Stimulated activated CD4-positive, alpha-beta T cell treated with anti-CD3 and anti-CD28 coated beads, Interleukin-1b, Interleukin-23, amount 100 ng/mL, for 24 hours (primary cell): ENCODE measurements at places on chromosomes 3 and 15.
A peak's percentile ranks its signal among the peaks of the same experiment; 100 is the strongest.

- DNase-seq: no peak
These were observed 336.1 kb downstream of the TBL1XR1 start for GRCh38 chr3:176861137-176861536.

DNA sequence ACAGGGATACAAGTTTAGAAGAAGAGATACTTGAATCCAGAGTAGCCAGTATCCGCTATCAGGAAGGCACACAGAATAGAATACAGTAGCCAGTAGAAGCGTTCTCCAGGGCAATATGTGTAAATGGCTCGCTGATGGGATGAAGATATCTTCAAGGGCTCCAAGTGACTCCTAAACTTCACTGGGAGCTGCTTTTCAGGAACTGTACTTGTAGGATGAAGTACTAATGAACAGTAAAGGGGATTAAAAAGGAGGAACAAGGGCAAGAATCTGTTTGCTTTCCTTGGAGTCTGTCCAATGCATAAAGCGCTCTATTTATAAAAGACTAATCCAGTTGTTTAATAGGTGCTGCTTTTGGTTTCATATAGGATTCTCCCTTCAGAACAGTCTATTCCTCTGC is 78.4 kb downstream of the THRB start:
- no peak for DNase-seq

- no peak for DNase-seq
These were observed 40.9 kb downstream of the IRAK2 start for GRCh38 chr3:10205451-10206165.

DNA sequence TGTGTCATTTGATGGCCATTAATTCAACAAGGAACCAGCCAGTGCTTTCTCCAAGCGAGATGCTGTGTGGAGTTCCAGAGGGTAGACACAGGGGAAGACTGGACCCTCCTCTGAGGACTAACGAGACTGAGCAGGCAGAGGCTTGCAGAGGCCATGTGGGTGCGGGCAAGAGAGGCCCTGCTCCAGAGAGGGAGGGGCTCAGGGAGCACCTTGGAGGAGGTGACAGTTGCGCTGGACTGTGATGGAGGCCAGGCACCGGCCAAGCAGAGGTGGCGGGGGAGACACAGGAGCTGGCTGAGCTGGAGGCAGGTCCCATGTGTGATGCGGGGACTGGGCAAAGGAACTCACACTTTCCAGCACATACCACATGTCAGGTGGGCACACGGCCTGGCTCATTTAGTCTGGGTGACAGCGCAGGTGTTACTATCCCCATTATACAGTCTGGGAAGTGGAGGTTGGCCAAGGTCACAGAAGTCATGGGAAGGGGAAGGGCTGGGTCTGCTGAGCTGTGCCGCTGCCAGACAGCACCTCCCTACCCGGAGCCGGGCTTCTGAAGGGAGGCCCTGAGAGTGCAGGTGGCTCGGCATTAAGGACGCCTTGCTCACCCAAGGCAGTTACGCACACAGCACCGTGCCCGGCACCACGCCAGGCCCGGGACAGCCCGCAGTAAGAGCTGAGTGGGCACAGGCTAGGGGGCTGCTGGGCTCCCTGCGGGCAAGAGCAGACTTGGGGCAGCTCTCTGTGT is 3.7 kb downstream of the MELTF start:
- no peak for DNase-seq

DNA sequence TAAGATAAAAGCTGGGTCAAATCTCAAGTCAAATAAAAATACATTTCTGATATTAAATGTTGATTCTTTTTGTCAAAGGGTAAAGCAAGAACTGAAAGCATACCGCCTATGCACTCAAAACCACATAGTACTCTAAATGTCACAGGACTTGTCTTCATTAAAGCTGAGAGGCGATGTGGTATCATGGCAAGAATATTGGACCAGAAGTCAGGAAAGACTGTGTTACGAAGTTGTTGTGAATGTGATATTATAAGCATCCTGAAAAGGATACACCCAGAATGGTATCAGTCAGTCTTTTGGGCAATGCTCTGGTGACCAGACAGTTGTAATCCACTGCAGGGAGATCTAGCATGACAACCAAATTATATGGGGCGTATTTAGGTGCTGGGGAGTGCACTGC is 33.8 kb downstream of the TIGIT start:
- no peak for DNase-seq

DNA sequence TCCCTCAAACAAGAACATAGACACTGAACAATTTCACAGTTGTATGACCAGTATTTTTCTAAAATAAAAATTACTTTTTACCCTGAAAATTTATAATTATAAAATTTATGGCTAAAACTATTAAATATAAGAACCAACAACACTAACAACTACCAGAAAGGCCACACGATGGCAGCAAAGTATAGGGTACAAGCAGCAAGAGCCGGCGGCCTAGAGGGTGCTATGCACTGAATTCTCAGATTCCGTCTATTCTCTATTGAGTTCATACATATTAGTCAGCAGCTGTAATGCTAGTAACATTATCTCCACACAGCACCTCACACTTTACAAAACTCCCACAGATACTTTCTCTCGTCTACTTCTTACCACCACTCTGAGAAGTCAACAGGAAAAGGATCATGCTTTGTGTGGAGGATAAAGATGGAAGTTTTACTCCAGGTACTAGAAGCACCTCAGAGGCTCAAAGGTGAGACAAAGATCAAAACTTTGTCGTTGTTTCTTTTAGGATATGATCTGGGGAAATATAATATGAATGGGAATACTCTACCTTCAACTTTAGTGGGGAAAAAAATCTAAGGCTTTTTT is 160.5 kb downstream of the FGF12 start:
- peak; percentile 58 for DNase-seq

- DNase-seq: no peak
These were observed 381.4 kb downstream of the NTRK3 start for GRCh38 chr15:87874896-87875711.

DNA sequence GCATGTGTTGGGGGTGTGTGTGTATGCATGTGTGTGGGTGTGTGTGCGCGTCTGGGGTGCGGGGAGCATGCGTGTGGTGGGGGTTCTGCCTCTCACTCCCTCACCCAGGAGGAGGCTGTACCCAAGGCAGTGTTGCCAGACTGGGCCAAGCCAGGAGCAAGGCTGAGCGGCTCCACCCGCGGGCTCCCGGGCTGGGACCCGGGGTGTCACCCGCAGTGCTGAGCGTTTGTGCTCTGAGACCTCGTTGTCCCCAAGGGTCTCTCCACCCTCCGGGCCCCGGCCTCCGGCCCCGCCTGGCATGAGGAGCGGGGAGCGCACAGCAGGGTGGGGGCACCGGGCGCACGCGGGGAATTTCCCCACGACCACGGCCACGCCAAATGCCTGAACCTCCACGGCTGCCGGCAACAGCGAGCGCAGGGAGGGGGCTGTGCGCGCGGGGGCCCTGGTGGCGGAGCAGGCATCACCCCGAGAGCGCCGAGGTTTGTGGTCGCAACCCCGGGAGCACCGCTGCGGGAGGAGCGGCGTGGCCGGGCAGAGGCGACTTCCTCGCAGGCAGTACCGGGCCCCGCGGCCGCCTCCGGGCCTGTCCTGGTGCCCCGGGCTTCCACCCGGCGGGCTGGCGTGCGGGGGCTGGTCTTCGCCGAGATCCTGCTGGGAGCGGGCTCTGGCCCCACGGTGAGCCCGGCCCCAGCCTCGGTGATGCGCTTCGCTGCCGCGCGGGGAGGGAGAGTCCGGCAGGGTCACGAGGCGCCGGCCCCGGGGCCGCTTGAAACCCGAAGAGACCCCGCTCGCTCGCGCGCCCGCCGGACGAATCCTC is 7.4 kb upstream of the OCA2 start:
- DNase-seq: no peak

DNA sequence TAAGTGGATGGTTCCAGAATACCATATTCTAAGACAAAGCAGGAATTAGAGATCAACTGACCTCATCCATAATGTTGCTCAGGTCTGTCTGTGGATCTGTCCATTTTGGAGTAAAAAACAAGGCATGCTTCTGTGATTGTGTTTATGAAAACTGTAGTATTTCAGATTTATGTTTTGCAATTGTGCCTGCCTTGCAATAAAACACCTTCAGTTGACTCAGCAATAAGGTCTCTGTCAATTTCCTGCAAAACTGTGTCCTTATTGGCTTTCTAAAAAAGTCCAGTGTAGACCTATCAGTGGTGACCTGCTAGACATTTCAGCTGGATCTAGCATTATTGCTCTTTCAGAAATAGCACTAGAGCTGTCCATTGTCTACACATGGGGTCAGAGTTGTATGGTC is 409.5 kb upstream of the AZI2 start:
- no peak for DNase-seq

DNA sequence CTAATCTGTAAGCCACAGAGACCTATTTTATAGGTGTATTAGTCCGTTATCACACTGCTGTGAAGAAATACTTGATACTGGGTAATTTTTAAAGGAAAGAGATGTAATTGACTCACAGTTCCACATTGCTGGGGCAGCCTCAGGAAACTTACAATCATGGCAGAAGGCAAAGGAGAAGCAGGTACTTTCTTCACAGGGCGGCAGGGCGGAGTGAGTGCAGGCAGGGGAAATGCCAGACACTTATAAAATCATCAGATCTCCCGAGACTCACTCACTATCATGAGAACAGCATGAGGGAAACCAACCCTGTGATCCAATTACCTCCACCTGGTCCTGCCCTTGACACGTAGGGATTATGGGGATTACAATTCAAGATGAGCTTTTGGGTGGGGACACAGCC is 108.7 kb downstream of the GALK2 start:
- DNase-seq: no peak

DNA sequence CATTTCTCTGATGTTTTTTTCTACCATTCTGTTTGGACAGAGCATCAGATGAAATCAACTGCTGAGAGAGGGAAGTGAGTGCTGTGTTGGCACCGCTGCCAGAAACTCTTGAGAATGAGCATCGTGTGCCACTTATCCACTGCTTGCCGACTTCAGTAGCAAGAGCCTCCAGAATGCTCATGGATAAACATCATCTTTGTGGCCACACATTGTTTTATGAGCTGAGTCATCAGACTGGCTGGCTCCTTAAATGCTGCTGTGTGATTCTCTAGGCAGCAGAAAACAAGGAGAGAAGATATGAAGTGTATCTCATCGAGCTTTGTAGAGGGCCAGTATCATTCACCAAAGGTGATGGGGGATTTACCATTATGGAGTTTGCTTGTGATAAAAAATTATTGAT is 3.4 kb upstream of the DOCK3 start:
- DNase-seq: no peak

GRCh38 chr3:178482981-178483380 is 53.3 kb upstream of the KCNMB2 start:
- DNase-seq: no peak

DNA sequence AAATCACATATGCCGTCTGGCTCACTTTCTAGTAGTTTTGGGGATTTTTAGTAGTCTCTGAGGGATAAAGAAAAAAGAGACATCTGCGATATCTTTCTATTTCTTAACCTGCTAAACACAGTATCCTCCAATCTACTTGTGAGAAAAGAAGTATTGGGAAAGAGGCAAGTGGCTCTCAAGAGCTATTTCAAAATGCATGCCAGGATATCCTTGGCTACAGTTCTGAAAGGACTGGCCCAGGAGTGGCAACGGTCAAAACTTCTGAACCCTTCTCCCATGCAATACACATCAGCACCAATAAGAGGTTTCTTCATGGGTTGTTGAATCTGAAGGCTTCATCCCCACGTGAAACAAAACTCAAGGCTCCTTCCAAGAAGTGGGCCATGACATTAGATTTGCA is 204.0 kb upstream of the WNT5A start:
- no peak for DNase-seq

DNA sequence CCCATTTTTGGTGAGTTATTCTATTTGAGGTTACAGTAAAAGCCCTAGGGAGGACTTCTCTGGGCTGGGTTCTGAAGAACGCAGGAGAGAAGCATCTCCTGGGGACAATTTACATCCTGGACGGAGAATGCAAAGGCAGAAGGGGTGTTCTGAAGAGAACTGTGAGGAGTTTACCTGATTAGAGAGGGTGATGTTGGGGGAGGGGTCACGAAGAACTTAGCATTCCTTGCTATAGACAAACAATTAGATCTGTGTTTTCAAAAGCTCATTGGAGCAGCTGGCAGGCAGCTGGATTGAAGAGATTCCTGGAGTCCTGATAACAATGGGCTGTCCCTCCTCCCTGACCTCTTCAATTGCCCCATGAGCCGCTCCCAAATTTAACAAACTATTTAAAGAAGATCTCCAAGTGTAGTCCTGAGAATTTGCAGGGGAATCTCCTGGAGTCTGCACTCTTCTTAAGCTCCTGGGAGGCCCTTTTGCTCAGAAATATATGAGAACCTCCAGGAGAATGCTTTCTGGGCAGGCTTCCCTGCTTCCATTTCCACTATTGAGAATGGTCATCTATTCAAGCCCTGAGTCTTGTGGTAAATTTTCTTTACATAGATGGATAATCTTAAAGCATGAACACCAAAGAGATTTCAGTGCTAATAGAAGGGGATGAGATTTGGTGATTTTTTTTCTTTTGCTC is 55.3 kb downstream of the ARHGAP31 start:
- DNase-seq: no peak

DNA sequence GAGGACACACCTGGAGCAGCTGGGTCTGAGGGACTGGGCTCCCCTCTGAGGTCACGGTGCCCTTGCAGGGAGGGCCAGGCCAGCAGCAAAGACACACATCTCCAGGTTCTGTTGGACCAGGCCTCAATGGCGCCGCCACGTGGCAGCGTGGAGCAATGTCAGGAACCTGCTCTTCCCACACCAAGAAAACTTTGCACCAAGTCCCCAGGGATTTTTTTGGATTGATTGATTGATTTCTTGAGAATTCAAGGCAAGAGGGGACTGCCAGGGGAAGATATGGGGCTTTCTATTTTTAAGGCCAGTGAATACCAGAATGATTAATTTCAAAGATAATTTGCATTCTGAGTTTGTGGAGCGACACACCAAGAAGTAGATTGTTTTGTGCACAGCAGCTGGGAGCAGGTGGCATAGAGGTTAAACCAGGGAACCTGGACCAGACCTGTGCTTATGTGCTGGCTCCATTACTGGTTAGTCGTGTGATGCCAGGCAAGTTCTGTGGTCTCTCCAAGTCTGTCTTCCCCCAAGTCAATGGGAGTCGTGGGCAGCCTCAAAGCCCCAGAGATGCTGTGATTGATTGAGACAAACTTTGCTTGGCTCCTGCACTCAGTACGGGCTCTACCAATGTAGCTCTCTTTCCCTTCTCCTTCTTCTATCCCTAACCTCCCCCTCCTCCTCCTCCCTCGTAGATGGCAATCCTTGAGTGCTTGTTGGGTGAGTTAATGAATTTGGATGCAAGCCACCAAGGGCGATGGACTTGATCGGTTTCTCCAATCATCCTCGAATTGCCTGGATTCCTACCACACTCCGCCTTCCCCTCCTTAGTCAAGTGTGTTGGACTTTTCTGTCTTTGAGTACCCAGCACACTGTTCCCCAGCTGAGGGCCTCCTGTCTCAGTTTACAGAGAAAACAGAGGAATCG is 96.2 kb upstream of the TRPM1 start:
- peak; percentile 37 for DNase-seq

GRCh38 chr3:38121451-38121831 is 15.5 kb downstream of the ACAA1 start:
- DNase-seq: no peak

GRCh38 chr3:161142486-161142885 is 37.3 kb upstream of the B3GALNT1 start:
- no peak for DNase-seq
